ENCODE measurements at places on chromosomes 7 and 10.

GRCh38 chr7:34061149-34061548 lies 155.8 kb downstream of the BMPER start:
- DNase-seq: peak; percentile 84

DNA sequence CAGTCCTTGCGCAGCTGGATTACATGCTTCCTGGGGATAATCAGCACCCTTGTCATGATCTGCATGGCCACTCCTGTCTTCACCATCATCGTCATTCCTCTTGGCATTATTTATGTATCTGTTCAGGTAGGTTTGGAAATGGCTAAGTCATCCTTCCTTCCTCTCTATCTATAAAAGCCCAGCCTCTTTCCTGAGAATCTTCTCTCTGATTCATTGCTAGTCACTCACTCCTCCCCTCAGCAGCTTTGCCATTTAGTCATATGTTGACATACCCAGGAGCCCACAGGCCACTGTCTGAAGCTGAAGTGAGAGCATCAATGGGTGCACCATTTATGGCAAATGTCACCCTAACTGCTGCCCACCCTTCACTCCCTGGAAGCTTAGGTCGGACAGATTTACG lies 52.0 kb downstream of the ABCC2 start:
- DNase-seq: peak; percentile 84

DNA sequence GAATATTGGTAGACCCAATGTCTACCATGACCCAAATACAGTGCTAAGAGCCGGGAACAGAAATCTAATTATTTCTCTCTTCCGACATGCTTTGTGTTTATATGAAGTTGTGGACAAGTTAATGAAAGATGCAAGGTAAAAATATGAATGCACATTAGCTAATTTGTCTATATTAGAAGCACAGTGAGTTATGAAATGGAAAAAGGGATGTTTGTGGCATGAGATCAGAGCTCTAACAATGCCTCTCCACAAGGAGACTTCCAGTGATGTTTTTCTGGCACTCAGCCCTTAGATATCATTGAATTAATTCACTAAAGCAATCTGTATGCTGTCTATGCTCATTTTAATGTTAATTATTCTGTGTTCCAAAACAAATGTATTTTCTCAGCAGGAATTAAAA lies 897.2 kb downstream of the CNTNAP2 start:
- no peak for DNase-seq

- no peak for DNase-seq
Measured at GRCh38 chr7:3356173-3356572, 55.1 kb downstream of the SDK1 start.

- DNase-seq: no peak
Measured at GRCh38 chr7:85392326-85392725, 205.5 kb upstream of the SEMA3D start.

GRCh38 chr7:114047889-114048288 lies 129.1 kb upstream of the PPP1R3A start:
- peak; percentile 60 for DNase-seq
